Jurkat, Clone E6-1 (cell line): ENCODE measurements at places on chromosomes 16 and 17.

DNA sequence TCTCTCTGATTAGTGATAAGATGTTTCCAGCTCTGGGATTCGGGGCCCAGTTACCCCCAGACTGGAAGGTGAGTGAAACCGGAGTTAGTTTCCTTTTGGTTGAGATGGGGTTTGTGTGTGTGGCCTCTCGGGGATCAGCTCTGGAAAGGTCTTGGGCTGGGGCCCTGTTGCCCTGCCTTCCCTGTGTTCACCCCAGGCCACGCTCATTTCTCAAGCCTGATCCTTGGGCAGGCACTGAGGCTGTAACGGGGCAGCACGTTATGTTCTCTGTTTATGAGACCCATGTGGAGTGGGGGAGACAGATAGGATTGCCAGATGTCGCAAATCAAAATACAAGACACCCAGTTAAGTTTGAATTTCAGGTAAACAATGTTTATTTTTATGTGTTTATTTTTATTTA is 35.5 kb downstream of the CPNE2 start:
- no peak for DNase-seq

DNA sequence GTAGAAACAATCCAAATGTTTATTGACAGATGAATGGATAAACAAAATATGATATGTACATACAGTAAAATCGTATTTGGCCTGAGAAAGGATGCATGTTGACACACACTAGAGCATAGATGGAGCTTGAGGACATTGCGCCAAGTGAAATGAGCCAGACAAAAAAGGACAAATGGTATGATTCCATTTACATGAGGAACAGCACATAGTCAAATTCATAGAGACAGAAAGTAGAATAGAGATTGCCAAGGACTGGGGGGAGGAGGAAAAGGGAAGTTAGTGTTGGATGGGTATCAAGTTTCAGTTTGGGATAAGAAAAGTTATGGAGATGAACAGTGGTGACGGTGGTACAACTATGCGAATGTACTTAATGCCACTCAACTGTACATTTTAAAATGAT is 47.9 kb downstream of the COPRS start:
- no peak for DNase-seq

DNA sequence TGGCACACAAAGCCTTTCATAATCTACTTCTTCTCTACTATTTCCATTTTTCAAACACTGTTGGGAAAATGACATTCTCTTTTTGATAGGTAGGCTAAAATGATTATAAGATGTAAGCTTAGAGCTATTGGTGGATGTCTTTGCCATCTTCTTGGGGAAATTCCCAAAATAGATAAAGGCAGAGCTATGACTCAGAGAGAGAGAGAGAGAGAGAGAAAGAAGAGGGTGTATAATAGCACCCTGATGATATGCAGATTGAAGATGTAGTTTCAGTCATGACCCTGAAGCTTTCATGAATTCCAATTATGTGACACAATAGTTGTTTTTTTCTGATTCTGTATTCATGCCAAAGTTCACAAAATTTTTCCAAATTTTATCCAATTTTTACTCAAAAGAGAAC is 529.1 kb downstream of the HS3ST4 start:
- no peak for DNase-seq

- no peak for DNase-seq
These were observed 399.7 kb downstream of the NPIPA8 start for GRCh38 chr16:17936766-17937402.

DNA sequence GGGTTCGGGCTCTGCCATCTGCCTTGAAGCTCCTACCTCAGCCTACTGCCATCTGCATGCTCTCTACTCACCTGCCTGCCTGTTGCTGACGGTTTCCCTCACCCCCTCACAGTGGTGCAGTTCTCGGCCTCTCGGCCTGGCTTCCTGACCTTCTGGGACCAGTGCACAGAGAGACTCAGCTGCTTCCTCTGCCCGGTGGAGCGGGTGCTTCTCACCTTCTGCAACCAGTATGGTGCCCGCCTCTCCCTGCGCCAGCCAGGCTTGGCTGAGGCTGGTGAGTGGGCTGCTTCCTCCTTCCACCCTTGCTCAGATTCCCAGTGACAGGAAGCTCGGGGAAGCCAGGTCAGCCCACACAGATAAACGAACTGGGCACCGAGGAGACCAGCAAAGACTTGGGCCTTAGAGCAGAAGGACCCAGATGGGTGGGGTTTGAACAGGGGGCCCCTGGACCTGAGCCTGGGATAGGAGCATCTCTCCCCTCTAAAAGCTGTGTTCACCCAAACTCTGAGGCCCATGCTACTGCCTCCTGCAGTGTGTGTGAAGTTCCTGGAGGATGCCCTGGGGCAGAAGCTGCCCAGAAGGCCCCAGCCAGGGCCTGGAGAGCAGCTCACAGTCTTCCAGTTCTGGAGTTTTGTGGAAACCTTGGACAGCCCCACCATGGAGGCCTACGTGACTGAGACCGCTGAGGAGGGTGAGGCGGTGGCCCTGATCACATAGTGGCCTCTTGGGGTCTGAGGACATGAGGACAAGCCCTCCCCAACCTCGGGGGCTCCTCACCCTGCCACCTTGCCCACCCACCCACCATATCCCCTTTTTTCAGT is 16.4 kb downstream of the RIPOR1 start:
- DNase-seq = no peak

DNA sequence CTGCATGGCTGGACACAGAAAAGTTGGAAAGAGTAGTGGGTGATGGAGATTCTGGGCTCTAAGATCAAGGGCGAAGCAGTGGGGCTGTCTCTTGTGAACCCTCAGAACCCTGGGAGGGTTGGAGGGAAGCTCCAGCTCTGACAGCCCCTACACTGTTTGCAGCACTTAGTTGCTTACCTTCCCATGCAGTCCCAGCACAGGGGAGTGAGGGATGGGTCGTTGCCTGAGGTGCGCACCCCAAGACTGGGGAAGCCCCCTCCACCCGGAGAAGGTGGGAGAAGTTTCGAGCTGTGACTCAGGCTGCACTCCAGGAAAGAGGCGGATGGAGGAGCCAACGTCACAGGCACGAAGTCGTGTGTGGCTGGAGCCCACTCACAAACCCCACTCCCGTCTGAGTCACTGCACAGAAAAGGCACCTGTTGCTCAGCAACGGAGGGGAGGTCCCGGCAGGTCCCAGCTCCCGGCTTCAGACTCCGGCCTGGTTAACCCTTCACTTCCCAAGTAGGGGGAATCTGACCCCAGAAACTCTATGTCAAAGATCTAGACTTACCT is 60.1 kb downstream of the AIPL1 start:
- no peak for DNase-seq

- DNase-seq = no peak
These were observed 71.0 kb downstream of the COPRS start for GRCh38 chr17:31787857-31788570.

- peak; percentile 91 for DNase-seq
These were observed at the start of gene RDM1 for GRCh38 chr17:35930211-35931065. Gene RDM1 (minus strand): TSS chr17:35930773. CDS start chr17:35930727, 46 bp downstream.

GRCh38 chr17:5687646-5688045 is 103.3 kb upstream of the NLRP1 start:
- DNase-seq = no peak
